Pancreas (tissue), 10 donors: ENCODE measurements at places on chromosomes 1 and 21. TPM values are rescaled to one million over a fixed set of nuclear protein-coding genes. Genes with fewer than 3 reads are reported as not detected.
A peak's percentile ranks its signal among the peaks of the same experiment; 100 is the strongest.

DNA sequence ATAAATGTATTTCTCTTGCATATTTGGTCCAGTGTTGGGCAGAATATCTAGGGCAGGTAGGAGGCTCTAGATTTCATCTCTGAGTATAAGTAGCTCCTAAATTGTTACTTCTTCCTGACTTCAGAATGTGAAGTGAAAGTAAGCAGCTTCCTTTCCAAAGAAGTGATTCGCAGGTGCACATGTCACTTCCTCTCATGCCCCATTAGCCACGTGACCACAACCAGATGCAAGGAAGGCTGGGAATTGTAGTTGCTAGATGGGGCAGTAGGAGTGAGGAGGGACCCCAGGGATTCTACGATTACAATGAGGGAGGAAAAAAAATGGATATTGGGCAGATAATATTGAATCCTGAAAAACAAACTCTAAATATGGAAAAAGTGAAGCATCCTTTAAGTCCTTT, 113.2 kb upstream of the CYYR1 start:
- H3K27ac ChIP-seq, result no peak overlapping the region
- no peaks in the 10 kb centered on the region for H3K27me3 ChIP-seq
- no peaks in the 10 kb centered on the region for H3K36me3 ChIP-seq
- DNase-seq, result no peak
- no peak overlapping the region for H3K4me3 ChIP-seq

FBLIM1 gene
- 27.3 TPM for total RNA-seq

DNA sequence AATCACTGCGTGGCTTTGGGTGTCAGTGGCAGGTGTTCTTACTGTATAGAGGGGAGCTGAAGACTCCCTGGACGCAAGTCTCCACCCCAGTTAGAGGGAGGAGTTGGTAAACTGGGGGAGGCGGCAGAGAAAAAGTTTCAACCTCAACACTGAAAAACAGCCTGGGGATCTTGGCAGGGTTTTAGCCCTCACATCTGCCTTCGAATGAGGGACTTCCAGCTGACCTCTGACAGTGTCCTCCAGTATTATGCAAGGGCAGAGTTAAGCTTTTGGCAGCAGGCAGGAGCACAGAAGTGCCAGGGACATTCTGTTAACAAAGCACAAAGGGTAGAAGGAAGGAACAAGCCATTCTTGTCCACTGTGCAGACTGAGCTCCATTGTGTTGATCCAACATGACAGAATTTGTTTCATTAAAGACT, 41.2 kb upstream of the RAB4A start:
- no peaks in the 10 kb centered on the region for H3K36me3 ChIP-seq
- H3K4me1 ChIP-seq, result peaks cover 11% of the 10 kb centered on the region
- no peaks in the 10 kb centered on the region for H3K27me3 ChIP-seq
- DNase-seq, result no peak

CFAP410 gene
- total RNA-seq, result 16.6 TPM

DNA sequence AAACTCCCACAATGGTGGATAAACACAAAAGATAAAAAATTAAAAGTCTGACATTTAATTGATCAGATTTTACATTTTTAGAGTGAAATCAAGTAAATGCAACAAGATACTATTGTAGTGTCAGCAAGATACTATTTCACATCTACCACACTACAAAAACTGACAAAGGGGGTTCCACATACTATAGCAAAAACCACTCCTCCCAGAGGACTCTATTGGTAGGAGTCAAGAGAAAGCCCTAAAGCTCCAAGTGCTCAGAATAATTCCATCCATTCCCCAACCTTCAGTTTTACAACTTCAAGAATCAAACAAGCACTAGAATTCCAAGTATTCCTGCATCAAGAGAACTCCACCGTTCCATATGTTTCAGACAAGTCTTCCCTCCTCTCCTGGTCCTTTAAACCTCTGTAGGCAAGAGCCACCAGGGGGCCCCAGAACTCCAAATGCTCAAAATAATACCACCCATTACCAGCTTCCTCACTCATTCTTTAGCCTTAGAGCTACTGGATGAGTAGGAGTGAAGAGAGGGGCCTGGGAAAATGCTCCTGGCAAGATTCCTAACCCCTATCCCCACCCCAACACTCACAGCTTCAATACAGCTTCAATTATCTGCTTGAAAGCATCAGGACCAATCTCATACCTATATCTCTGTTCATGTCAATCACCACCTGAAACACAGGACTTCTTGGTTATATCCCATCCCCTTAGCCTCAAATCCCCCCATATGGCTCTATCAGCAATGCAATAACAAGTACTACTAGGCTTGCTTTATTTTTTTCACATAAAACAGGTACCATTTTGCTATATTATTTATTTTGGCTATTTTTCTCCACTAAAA, 9.9 kb downstream of the TOR1AIP2 start:
- H3K4me3 ChIP-seq, result no peak overlapping the region
- peaks cover 25% of the 10 kb centered on the region for H3K4me1 ChIP-seq
- peak; percentile 47 for DNase-seq
- no peak overlapping the region for H3K27ac ChIP-seq

GBP7 gene
- total RNA-seq, result not detected

DNA sequence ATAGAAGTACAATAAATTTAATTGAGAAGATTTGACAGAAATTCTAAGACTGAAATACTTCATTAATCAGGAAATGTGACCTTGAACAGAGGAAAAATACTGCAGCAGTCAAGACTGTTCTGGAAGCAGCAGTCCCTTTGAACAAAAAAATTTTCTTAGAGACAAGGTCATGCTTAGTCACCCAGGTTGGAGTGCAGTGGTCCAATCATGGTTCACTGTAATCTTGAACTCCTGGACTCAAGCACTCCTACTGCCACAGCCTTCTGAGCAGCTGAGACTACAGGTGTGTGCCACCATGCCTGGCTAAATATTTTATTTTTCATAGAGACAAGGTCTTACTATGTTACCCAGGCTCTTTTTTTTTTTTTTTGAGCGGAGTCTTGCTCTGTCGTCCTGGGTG, 1.9 kb upstream of the CCDC30 start:
- DNase-seq, result no peak
- no peaks in the 10 kb centered on the region for H3K27me3 ChIP-seq
- H3K36me3 ChIP-seq, result no peaks in the 10 kb centered on the region
- H3K4me3 ChIP-seq, result no peak overlapping the region
- peaks cover 21% of the 10 kb centered on the region for H3K4me1 ChIP-seq
- no peak overlapping the region for H3K27ac ChIP-seq
